ENCODE measurements at places on chromosomes 7 and 10.

DNA sequence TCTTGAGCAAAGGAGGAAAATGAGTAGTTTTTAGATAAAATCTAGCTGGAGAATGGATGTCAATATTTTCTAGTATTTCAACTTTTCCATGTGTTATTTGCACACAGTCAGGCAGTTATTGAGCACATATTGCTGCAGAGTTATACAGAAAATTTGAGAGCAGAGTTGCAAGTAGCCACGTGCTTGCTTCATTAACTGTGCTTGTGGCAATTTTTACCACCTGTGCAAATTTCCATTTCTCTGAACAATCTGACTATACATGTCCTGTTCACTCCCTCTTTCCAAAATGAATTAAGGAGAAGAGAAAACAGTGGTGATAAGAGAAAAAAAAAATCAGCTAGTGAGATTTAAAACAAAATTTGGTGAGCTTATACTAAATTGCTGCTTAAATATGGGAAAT is 178.5 kb downstream of the TAX1BP1 start:
- DNase-seq, result no peak

DNA sequence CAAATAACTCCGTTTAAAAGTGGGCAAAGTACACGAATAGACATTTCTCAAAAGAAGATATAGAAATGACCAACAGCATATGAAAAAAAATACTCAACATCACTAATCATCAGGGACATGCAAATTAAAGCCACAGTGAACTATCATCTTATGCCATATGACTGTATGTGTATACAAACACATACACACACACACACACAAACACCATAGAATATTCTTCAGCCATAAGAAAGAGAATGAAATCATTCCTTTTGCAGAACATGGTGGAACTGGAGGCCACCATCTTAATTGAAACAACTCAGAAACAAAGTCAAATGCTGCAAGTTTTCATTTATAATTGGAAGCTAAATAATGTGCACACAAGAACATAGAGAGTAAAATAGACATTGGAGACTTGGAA is 1019.4 kb downstream of the KCNMA1 start:
- no peak for DNase-seq

- DNase-seq, result no peak
Measured at GRCh38 chr7:148402159-148402558, 188.4 kb upstream of the C7orf33 start.

DNA sequence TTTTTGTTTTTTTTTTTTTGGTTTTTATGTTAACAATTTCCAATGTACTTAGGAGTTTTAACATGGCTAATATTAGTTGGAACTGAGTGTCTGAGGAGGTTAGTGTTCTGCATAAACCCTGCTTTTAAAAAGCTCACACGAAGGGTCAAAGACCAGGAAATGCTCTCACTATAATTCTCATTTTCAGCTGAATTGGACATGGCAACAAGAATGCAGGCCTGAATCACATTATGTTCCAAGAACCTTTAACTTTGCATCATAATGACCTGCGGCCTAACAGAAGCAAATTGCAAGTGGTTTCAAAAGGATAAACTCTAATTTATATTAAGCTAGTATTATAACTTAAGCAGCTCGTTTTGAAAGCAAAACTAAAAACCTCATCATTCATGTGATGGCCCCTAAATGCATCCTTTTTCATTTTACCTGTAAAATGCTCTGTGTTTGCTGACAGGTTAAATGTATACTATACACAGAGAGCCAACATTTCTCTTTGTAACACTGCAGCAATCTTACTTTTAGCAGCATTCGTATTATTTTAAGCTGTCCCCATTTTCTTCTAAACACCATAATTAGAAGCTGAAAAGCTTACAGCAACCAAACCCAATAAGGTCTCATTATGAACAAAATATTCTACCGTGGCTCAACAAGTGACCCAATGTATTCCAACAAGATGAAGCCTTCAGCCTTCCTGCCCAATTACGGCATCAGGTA is 242.8 kb upstream of the SP4 start:
- DNase-seq, result no peak

DNA sequence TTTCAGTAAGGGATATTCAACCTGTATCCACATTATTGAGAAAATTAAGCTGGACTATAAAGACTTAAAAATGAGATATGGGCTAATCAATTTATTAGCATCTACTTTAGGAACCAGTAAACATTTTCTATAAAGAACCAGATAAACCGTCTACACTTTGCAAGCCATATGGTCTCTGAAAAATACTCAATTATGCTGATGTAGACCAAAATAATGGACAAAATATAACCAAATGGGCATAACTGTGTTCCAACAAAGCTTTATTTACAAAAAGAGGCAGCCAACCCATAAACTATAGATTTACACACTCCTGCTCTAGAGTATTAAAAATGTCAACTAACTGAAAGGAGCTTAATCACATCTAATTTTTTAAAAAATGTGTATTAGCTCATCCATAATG is 42.3 kb downstream of the TNPO3 start:
- DNase-seq, result no peak

- DNase-seq, result no peak
Measured at GRCh38 chr7:29843726-29844125, 37.4 kb downstream of the WIPF3 start.

- no peak for DNase-seq
Measured at GRCh38 chr7:16667355-16667754, 21.4 kb downstream of the BZW2 start.

DNA sequence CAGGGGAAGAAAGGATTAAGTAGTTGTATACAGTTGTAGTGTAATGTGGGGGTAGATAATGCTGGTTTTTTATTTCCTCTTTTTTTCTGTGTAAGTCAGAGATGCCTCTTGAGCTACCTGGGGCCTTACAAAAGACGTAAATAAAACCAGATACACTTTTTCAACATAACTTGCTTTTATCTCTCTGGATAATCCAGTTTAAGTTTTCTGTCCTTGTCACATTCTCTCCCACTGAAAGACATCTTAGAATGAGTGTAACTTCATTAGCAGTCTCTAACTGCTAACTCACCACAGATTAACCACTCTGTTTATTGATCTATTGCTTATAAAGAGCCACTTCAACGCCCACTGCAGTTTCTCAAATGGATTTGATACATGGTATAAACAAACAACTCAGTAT is 64.1 kb upstream of the LRRN3 start:
- no peak for DNase-seq

GRCh38 chr7:16951483-16952080 is 69.8 kb upstream of the AGR3 start:
- DNase-seq, result no peak
